ENCODE measurements at places on chromosomes 6 and 20.

GRCh38 chr6:3744211-3744900 is 7.2 kb downstream of the PXDC1 start:
- no peak for DNase-seq

DNA sequence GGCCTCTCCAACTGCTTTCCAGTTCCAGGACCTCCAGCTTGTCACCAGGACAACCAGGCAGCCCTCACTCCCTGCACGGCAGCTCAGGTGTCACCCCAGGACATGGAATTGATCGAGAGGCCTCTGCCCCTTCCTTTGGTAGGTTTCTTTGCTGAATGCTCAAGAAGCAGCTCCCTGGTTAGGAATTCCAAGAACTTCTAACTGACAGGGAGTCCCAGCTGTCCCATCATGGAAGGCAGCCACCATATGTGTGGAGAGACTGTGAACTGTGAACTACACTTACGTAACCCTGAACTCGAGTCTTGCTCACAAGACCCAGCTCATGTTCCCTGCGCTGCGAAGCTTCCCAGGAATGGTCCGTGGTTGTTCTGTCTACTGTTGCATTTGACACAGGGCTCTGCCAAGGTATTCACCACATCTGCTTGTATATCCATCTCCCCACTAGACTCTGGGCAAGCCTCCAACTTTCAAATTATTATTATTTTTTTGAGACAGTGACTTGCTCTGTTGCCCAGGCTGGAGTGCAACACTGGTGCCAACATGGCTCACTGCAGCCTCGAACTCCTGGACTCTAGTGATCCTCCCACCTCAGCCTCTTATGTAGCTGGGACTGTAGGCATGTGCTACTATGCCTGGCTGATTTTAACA is 35.7 kb downstream of the MGME1 start:
- no peak for DNase-seq

GRCh38 chr6:128412680-128413079 is 107.7 kb downstream of the PTPRK start:
- no peak for DNase-seq

GRCh38 chr6:11069760-11070159 is 23.9 kb upstream of the SMIM13 start:
- no peak for DNase-seq

DNA sequence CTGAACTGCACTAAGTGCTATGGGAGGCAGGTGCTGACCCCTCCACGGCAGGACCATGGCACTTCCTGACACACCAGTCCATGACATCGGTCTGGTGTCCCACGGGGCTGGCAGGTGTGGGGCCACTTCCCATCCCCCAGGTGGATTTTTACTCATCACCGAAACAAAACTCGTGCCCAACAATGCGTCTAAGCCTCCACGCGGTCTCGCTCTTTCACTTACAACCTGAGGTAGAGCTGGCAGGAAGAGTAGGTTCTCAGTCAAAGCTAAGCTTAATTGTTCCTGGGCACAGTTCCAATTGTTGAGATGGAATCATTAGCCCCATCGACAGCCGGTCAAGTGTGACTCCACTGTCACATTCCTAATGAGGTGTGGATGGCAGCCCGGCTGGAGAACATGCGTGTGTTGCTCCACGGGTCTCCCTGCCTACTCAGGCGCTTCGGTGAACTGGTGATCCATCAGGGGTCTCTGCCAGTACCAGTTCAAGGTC is 125.7 kb downstream of the SLC23A2 start:
- DNase-seq = no peak

DNA sequence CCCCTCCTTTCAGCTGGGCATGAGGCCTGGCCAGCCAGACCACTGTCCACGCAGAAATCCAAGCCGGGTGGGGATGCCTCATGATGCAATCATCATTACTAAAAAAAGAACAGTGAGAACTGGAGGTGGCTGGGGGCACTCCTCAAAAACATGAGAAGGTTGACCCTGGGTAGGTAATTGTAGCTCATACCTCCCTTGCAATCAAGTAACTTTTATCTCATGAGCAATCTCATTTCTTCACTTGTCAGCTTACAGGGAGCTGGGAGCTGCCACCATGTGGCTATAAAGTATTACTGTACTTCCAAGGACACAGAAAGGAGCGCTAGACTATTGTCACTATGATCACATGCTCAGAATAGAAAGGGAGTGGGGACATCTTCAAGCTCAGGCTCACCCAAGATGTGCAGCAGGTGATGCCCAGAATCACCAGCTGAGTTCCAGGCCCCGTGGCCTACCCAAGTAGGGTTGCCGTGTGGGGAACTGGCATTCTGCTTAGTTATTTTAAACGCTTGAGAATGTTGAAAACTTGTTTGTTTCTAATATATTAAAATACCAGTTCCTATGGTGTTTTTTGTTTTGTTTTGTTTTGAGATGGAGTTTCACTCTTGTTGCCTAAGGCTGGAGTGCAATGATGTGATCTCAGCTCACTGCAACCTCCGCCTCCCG is 3.0 kb upstream of the CDH26 start:
- DNase-seq = no peak

DNA sequence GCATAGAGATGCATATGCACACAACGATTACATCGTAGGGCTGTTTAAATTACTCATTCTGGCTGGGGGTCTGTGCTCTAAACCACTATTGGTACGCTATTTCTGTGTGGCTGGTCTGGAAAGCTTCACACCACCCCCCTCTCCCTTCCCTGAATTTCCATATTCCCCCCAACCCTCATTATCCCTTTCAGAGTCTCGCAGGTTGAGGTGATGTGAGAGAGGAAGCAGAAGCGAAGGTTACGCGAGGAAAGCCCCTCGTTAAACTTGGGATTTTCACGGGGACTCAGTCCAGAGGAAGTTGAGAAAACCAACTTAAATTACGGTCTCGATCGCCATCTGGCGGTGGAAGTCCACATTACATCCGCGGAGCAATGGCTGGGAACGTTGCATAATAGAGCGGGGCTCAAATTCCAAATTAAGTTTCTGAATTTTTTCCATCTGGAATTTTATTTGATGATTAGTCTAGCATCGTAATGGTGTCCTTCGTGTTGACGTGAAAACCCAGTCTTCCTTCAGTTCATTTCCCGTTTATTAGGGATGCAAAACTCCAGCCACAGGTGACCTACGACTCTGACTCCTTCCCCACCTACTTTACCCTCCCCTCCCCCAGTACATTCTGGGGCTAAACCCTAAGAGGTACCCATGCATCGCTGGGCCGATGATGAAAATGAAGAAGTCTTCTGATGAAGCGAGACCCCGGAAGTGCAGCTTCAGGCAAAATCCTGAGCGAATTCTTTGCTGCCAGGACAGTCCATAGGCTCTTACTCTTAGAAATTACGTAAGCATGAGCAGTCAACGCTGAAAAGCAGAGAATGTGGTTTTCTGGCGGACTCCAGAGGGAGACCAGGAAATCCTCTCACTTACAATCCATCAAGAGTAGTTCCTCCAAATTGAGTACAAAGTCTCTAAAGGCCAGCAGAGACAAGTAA is 19.7 kb downstream of the HLA-DOB start:
- no peak for DNase-seq

GRCh38 chr20:50680105-50680960 is 11.0 kb downstream of the RIPOR3 start:
- no peak for DNase-seq

DNA sequence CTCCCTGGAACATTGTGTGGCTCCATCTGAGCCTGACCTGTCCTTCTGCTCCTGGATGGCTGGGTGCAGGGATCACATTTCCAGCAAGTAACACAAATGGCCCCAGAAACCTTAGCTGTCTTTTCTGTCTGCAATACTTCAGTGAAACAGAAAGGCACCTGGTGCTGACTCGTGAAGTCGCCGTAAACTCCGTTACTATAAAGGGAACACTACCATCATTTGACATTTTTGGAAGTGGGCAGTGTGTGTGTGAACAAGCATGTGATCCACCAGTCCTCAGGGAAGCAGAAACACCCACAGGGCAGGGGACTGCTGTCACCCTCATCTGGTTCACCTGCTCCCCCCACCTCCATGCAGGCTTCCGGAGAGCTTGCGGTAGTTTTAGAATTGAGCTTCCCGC is 23.9 kb downstream of the SERPINB6 start:
- DNase-seq = no peak

DNA sequence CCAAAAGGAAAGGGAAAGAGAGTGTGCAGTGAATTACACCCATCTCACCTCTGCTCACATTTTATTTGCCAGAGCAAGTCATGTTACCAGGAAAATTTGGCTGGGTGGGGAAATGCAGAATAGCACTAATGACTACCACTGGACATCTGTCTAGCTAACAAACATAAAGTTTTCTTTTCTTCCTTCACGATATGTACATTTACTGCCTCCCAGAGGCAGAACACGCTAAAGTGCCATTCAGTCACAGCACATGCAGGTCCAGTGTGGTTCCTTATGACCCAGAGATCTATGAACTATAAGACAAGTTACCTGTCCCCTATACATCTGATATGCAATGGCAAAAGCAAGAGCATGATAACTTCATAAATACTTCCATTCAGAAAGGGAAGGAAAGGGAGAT is 194.1 kb downstream of the OGFRL1 start:
- no peak for DNase-seq

DNA sequence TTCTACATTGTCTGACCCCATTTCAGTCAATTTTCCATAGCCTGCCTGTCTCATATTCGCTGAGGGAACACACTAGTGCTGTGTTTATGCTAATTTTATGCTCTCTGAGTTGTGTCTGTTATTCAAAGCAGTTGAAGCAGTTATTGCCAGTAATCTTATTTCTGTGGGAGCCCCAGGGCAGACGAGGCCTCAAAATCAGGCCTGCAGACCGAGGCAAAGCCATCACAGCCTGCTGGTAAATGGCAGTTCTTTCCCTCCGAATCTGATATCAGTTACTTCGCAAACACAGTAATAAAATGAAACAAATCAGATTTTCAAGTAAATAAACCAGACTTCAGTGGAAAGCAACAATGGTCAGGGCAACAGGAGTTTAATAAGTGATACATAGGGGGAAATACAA is 508.4 kb downstream of the PKHD1 start:
- DNase-seq = no peak

GRCh38 chr6:138966870-138967269 is 21.2 kb downstream of the REPS1 start:
- DNase-seq = no peak

GRCh38 chr6:25404693-25405169 is 125.6 kb downstream of the CARMIL1 start:
- DNase-seq = no peak

DNA sequence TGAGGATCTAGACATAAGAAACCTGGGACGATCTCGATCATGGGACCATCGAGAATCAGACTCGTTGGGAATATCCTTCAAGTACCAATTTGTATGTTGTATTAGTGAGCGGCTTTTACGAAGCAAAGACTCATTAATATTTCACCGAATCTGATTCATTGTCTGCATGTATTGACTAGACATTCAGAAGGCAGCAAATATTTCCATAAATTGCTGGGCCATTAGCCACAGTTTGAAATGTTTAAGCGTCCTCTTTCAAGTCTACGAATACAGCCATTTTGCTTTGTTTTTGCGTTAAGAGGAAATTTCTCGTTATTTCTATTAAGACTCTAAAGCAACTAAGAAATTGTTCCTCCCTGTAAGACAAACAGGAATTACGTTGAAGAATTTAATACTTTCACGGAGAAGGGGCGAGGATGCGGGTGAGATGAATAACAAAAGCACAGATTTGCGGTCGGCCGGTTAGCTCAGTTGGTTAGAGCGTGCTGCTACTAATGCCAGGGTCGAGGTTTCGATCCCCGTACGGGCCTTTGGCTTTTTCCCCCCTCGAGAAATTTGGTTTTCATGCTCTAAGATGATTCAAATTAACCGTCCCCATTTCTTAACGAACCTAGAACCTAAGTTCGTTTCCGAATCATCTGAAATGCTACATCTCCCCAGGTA is 18.5 kb downstream of the POM121L2 start:
- DNase-seq = no peak

- no peak for DNase-seq
Measured at GRCh38 chr20:40314278-40314677, 374.8 kb downstream of the MAFB start.

DNA sequence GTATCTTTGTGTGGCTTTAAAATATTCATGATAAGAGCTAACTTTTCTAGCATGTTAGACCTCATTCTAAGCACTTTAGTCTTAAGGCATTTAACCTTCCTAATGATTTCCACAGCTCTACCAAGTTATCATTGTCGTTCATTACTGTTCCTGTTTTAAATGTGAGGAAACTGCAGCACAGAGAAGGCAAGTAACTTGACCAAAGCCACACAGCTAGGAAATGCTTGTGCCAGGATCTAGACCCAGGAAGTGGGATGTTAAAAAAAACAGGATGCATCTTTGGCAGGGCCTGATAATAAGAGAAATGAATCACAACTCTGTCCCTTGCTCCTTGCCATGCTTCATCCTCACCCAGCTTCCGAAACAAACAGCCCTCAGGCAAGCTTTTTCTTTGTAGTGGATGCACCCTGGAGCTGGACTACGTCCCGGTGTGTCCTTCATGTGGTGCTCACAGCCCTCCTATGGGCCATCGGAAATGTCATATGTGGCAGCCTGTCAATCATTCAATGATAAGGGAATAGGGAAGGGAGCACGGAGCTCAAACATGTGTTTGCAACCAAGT is 196.9 kb upstream of the RREB1 start:
- no peak for DNase-seq

DNA sequence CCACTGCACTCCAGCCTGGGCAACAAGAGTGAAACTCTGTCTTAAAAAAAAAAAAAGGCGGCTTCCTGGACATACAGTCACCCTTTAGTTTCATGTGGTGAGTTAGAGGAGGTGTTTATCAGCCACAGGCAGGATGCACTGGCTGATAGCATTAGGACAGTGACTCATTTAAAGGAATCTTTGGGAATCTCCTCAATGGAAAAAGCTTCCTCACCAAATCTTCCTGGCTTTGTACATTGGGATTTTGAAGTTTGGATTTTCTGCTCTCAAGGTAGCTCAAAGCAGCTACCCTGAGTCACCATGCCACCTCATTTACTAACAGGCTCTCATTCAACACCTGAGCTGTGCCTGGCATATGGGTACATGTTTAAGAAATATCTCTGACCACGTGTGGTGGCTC is 20.2 kb downstream of the PRPH2 start:
- peak; percentile 37 for DNase-seq

DNA sequence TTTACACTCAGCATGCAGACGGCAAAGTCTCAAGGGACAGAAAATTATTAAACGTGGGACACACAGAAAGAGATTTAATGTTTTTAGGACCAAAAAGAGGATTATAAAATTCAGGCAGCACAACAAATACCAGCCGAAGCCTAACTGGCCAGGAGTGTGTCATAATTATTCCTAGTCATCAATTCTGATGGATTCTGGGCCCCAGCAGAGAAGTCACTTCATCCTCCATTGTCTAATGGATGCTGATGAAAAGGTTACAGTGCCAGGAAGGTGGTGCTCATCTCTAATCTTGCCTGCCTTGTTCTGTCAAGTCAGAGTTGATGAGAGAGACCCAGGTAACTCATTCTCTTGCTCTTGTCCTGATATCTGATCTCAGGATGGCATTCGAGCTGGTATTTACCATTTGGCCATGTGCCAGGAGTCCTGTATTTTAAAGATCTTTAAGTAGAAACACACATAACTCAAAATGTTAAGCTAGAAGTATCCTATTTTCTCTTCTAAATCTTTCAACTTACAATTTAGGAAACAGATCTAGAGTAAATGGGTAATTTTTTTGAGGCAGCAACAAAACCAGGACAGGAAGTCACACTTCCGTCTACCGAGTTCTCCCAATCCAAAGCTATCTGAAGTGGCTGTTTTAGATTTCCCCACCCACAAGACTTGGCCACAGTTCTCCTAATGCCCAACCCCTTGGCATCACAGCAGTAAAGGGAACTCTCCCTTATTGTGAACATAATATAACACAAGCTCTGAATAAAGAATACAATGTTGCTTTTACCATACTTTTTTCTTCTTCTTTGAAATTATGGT is 50.0 kb downstream of the ADAT2 start:
- no peak for DNase-seq

- no peak for DNase-seq
Measured at GRCh38 chr20:36666181-36666740, 20.3 kb upstream of the SLA2 start.

- DNase-seq = no peak
Measured at GRCh38 chr6:168915855-168916254, 337.8 kb downstream of the THBS2 start.

All from BJ (cell line).